ENCODE measurements at places on chromosomes 4 and X.

GRCh38 chr4:20723019-20723418, 22.8 kb downstream of the PACRGL start:
- no peak overlapping the region for H3K27ac ChIP-seq
- DNase-seq: no peak
- H3K27me3 ChIP-seq: no peaks in the 10 kb centered on the region
- peaks cover 26% of the 10 kb centered on the region for H3K4me1 ChIP-seq
- H3K4me3 ChIP-seq: no peak overlapping the region

DNA sequence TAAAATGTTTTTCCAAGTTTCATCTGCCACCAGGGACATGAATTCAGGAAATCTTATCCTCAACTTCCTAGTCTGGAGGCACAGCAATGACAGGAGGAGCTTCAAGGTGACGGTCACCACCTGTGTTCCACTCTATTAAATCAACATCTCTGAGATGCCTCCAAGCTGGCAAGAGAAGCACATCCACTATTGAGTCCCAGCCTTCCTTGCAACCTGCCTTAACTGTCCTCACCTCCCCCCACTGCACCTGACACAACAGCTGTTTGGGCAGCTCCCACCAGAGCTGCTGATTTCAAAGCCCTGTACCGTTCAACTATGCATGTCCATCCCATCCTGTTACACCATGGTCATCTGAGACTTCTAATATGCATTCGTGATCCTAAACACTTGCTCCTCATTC, 123.4 kb downstream of the COL25A1 start:
- H3K36me3 ChIP-seq: no peaks in the 10 kb centered on the region
- H3K4me3 ChIP-seq: no peak overlapping the region
- no peak overlapping the region for H3K27ac ChIP-seq
- no peaks in the 10 kb centered on the region for H3K27me3 ChIP-seq
- H3K4me1 ChIP-seq: peaks cover 36% of the 10 kb centered on the region
- DNase-seq: no peak

DNA sequence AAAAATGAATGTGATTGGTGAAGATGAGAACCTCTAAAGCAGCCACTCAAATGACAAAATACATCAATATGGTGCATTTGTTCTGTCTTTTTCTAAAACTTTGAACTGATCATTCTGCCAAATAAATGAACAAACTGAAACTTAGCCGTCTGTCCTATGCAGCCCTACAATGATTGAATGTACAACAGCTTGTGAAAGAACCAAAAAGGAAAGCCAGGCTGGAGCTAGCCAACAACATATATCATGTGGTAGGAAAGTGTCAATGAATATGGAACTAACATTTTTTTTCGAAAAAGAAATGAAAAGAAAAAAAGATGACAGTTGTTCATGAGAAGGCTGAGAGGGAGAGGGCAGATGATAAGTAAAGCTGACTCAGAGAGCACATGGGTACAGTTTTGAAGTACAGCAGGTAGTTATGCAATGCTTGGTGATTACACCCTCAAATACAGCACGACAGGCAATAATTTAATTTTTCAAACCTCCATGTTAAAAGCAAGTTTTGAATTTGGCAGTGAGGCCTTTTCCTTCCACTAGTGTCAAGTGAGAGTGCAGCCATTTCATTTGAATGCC, 21.2 kb upstream of the SLC7A11 start:
- H3K36me3 ChIP-seq: no peaks in the 10 kb centered on the region
- peaks cover 13% of the 10 kb centered on the region for H3K4me1 ChIP-seq
- DNase-seq: no peak
- H3K27me3 ChIP-seq: no peaks in the 10 kb centered on the region

- H3K4me1 ChIP-seq: peaks cover 47% of the 10 kb centered on the region
- no peaks in the 10 kb centered on the region for H3K36me3 ChIP-seq
- no peak for DNase-seq
Measured at GRCh38 chr4:159015841-159016240, 87.0 kb upstream of the RAPGEF2 start.

Data from WTC11 (cell line).